ENCODE measurements at places on chromosomes 12 and 14.

DNA sequence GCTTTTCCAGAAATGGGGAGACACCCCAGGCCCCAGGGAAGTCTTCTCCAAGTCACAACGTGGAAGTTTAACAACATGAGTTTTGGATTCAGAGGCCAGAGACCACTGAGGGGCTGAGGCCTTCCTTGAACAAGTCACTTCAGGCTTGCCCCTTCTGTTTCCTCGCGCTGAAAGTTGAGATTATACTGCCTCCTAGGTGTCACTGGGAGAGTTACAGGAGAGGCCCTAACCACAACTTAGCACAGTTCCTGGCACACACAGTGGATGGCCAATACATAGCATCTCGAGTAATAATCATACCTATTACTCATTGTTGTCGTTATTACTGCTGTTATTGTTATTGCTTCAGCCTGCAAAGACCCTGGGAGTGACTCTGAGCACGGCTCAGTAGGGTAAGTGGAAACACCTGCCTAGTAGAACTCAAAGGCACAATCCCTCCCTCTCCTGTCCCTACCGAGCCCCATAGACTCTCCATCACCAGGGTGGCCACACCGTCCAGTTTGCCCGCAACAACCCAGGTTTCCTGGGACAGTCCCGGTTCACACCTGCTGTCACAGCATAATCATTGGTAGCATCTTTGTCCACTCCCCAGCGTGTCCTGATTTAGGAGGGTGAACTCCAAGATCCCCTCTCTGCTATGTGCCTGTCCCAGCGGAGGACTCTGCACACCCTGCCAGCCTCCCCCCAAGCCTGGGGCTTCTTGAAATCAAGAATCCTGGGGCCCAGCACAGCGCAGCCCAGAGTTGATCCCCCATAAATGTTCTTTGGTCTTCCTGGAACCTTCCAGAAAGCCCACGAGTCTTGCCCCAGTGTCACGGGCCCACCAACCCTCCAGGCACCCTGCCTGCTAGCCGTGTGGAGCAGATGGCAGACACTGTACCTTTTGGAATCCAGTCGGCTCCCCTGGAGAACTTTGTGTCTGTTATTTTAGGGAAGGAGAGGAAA lies 85.0 kb downstream of the SYNE3 start:
- H3K36me3 ChIP-seq = peaks cover 52% of the 10 kb centered on the region
- DNase-seq = no peak
- H3K4me1 ChIP-seq = peaks cover 5% of the 10 kb centered on the region
- H3K27me3 ChIP-seq = no peaks in the 10 kb centered on the region

- H3K4me1 ChIP-seq = no peaks in the 10 kb centered on the region
- no peaks in the 10 kb centered on the region for H3K36me3 ChIP-seq
- H3K27me3 ChIP-seq = peaks cover 30% of the 10 kb centered on the region
- no peak overlapping the region for H3K4me3 ChIP-seq
These were observed 22.7 kb downstream of the NOC4L start for GRCh38 chr12:132166801-132167591.

- no peak overlapping the region for H3K27ac ChIP-seq
- no peaks in the 10 kb centered on the region for H3K27me3 ChIP-seq
- H3K36me3 ChIP-seq = no peaks in the 10 kb centered on the region
- no peak overlapping the region for H3K4me3 ChIP-seq
- DNase-seq = no peak
- no peaks in the 10 kb centered on the region for H3K4me1 ChIP-seq
These were observed 107.6 kb upstream of the SYT1 start for GRCh38 chr12:78756936-78757335.

DNA sequence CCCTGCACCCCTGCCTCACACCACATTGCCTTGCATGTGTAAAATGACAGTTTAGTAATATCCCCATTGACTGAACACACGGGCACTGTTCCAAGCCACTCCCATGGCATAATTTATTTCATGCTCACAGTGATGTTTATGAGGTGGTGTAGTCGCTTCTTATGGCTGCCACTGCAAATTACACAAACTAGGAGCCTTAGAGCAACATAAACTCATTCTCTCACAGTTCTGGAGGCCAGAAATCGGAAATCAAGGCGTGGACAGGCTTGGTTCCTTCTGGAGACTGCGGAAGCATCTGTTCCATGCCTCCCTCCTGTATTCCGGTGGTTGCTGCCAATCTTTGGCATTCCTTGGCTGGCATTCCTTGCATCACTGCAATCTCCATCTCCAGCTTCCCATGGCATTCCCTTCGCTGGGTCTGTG lies 97.3 kb downstream of the RIN3 start:
- H3K27ac ChIP-seq = no peak overlapping the region
- H3K4me3 ChIP-seq = no peak overlapping the region
- DNase-seq = no peak
- no peaks in the 10 kb centered on the region for H3K36me3 ChIP-seq
- H3K4me1 ChIP-seq = peaks cover 9% of the 10 kb centered on the region

DNA sequence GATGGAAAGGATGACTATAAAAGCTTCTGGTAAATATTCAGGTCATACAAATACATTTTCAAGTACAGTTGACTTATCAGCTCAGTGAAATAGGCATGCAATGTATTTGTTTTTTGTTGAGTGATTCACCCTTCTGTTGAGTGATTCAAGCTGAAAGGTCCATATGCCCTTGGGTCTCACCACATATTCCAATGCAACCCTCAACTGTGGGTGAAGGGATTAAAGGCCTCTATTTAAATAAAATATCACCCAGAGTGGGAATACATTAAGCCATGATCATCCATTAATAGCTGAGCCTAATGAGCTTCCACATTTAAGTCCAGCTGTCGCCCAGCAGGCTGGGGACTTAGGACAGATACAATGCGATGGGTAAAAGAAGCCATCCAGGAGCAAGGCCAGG lies 120.2 kb downstream of the CRACR2A start:
- H3K36me3 ChIP-seq = no peaks in the 10 kb centered on the region
- H3K4me1 ChIP-seq = no peaks in the 10 kb centered on the region
- DNase-seq = no peak
- H3K27ac ChIP-seq = no peak overlapping the region
- no peaks in the 10 kb centered on the region for H3K27me3 ChIP-seq
- no peak overlapping the region for H3K4me3 ChIP-seq

DNA sequence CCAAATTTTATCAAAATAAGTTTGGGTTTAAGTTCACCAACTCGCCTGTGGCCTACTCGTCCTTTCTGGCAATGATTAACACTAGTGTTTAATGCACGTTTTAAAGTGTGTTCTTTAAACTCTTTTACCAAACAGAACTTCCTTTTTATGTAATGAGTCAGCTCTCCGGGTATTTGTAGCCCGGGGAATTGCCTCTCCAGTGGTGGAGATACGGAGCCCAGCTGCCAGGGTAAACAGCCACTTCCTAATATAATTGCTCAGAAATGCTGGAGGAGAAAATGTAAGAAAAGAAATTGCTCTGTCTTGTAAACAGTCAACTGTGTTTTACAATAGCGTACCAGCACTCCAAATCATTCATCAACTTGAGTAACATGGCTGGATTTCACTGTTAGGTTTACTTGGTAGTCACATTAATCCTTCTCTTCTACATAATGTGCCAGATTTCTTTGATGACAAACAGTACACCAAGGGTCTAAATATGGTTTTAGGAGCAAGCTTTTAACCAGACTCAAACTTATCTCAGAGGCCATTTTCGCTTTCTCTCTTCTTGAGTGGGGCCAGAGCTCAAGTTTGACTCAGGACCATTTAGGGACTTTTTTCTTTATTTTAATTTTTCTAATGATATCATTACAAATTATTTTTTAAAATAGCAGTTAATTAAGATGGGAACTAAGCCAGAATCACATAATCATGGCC lies 101.2 kb upstream of the SLC38A2 start:
- peak overlapping the region; percentile 91 for H3K27ac ChIP-seq
- peak; percentile 41 for DNase-seq
- H3K4me3 ChIP-seq = no peak overlapping the region
- no peaks in the 10 kb centered on the region for H3K27me3 ChIP-seq

DNA sequence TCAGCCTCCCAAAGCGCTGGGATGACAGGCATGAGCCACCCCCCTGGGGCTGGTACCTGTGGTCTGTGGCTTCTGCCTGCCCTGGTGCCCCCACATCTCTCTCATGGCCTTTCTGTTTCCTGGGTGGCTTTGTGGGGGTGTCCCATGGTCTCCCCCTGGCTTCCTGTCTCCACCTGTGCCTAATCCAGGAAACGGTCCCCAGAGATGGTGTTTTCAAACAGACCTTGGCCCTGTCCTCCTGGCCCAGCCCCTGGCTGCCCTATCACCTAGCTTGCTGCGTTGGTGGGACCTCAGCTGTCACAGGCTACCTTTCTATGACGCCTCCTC lies 18.1 kb downstream of the MEG3 start:
- peaks cover 5% of the 10 kb centered on the region for H3K27me3 ChIP-seq
- H3K27ac ChIP-seq = no peak overlapping the region
- H3K4me3 ChIP-seq = no peak overlapping the region
- H3K4me1 ChIP-seq = no peaks in the 10 kb centered on the region
- H3K36me3 ChIP-seq = no peaks in the 10 kb centered on the region

DNA sequence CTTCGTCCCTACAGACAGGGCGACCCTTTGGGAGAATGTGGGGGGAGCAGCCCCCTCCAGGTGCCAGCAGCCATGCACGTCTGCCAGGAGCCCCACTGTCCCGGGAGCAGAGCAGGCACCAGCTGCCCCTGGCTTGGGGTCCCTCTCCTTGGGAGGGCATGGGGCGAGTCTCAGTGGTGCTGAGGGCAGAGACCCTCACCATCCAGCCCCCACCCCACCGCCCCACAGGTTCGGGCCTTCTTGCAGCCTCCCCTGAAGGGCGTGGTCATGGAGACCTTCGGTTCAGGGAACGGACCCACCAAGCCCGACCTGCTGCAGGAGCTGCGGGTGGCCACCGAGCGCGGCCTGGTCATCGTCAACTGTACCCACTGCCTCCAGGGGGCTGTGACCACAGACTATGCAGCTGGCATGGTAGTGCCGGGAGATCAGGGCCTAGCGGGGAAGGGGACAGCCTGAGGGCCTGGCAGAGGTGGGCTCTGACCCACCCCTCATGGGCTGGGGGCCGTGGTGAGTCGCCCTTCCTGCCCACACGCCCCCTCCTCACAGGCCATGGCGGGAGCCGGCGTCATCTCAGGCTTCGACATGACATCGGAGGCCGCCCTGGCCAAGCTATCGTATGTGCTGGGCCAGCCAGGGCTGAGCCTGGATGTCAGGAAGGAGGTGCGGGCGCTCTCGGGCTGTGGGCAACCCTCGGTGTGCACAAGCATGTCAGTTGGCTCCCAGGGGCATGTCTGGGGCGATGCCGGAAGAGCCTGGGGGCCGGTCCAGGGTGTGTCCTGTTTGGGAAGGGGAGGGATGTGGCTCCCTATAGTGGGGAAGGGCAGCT lies 18.8 kb downstream of the ASPG start:
- H3K27me3 ChIP-seq = peaks cover 5% of the 10 kb centered on the region
- H3K36me3 ChIP-seq = no peaks in the 10 kb centered on the region

GRCh38 chr14:71060825-71061455 lies 153.7 kb downstream of the PCNX1 start:
- no peaks in the 10 kb centered on the region for H3K4me1 ChIP-seq
- no peak overlapping the region for H3K4me3 ChIP-seq
- no peaks in the 10 kb centered on the region for H3K27me3 ChIP-seq
- no peak overlapping the region for H3K27ac ChIP-seq
- peaks cover 91% of the 10 kb centered on the region for H3K36me3 ChIP-seq
- no peak for DNase-seq

DNA sequence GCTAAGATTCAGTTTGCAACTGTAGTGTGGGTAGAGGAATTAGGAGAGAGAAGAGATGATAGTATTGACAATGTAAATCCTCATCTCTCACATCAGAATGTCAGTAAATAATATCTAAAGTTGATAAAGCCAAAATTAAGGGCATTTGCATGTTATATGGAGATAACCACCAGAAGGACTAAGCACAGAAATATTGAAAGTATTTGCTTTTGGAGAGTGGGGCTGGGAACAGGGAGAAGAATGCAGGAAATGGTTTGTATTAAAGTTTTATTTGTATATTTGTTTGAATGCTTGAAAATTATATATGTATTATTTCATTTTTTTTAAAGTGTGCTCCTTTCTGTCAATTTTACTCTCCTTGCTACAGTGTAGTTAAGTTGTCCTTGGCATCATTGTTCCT lies 491.4 kb downstream of the APAF1 start:
- no peak for DNase-seq
- no peaks in the 10 kb centered on the region for H3K27me3 ChIP-seq
- no peak overlapping the region for H3K27ac ChIP-seq
- peaks cover 7% of the 10 kb centered on the region for H3K4me1 ChIP-seq
- no peaks in the 10 kb centered on the region for H3K36me3 ChIP-seq

GRCh38 chr14:22159957-22160356 lies 429.1 kb downstream of the DAD1 start:
- DNase-seq = no peak
- H3K27ac ChIP-seq = no peak overlapping the region
- no peaks in the 10 kb centered on the region for H3K4me1 ChIP-seq
- no peaks in the 10 kb centered on the region for H3K36me3 ChIP-seq
- peaks cover 7% of the 10 kb centered on the region for H3K27me3 ChIP-seq

GRCh38 chr14:92897922-92898565 lies 24.9 kb upstream of the CHGA start:
- no peak overlapping the region for H3K27ac ChIP-seq
- peaks cover 12% of the 10 kb centered on the region for H3K27me3 ChIP-seq
- DNase-seq = no peak
- H3K4me1 ChIP-seq = no peaks in the 10 kb centered on the region
- no peaks in the 10 kb centered on the region for H3K36me3 ChIP-seq

DNA sequence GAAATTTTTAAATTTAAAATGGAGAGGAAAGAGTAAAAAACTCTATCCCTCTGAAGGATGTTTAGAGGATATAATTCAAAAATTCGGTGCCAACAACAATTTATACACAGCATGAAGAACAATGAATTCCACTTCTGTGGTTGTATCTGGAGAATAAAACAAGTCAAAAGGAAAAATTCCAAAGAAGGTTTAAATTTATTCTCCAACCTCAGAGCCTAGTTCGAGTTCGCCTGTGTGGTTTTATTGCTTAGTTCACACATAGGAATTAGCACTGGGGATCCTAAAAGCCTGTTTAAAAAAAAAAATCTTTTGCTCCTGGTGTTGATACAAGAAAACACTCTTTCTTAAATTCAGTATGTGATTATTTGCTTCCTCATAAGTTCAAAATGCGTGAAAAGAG lies 79.2 kb downstream of the LLPH start:
- no peak for DNase-seq
- no peak overlapping the region for H3K4me3 ChIP-seq
- H3K27me3 ChIP-seq = no peaks in the 10 kb centered on the region
- no peak overlapping the region for H3K27ac ChIP-seq
- H3K36me3 ChIP-seq = no peaks in the 10 kb centered on the region
- no peaks in the 10 kb centered on the region for H3K4me1 ChIP-seq

DNA sequence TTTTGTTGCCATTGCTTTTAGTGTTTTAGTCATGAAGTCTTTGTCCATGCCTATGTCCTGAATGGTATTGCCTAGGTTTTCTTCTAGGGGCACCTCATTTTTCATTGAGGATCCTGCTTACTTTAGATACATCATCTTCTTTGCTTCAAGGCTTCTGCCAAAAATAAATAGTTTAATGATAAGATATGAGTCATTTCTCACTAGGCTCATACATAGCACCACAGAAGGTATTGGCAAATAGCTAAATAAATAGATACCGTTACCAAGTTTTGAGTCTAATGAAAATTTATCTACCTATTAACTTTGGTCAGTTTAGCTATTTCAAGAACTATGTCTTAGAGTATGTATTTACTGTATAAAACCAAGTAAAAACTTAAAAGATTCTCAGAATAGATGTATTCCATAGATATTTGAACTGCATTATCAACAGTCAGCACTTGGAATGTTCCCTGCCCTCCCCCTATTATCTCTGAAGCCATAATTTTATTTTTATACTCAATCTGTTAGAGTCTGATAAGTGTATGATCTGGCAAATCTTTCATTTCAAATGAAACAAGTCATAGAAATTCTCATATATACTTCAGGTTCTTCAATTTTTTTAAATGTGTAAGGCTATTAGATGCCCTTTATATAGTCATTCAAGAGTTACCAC lies 310.2 kb downstream of the CCDC91 start:
- DNase-seq = no peak
- H3K36me3 ChIP-seq = no peaks in the 10 kb centered on the region
- H3K4me1 ChIP-seq = no peaks in the 10 kb centered on the region
- H3K27me3 ChIP-seq = no peaks in the 10 kb centered on the region
- no peak overlapping the region for H3K4me3 ChIP-seq
